Muscle of leg (tissue), 16 donors: ENCODE measurements at places on chromosomes 2 and 18.

DNA sequence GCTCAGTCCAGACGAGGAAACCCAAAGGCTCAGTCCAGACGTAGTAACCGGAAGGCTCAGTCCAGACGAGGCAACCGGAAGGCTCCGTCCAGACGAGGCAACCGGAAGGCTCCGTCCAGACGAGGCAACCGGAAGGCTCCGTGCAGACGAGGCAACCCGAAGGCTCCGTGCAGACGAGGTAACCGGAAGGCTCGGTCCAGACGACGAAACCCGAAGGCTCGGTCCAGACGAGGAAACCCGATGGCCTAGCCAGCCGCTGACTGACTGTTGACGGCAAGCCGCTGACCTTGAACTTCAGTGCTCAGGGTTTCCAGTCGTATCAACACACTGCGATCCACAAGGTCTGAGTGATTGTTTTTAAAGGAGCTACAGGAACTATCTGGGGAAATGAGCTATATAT, 150.7 kb upstream of the TPO start:
- DNase-seq = no peak

DNA sequence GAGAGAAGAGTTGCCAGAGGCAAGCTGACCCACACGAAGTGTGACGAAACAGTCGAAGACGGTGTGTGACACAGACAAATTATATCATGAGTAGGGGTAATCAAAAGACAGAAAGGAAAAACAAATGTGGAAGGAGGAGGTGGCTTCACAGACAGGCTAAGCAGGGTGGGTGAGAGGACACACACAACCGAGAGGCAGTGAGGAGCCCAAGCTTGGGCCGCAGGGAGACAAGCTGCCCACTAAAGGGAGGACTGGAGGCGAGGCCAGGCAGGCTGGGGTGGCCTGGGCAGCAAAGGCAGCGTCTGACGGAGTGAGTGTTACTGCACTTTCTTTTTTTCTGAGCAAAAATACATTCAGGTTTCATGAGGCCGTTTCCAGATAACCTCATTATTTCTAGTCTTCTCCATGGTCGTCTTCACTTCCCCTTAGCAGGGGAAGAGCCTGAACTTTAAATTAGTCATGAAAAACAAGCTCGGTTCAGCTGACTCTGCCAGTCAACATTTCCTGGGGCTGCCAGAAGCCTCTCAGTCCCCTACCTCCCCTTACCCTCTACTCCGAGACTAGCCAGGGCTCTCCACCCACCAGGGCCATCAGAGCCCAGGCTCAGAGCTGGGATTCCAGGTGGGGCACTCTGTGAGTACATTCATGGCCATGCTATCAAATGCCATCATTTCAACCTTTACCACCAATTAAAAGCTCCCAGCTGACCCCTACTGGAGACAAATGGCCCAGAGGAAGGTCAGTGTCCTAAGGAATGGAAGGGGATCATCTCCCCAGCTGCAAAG, 13.8 kb upstream of the ZFP36L2 start:
- peak; percentile 72 for DNase-seq

- DNase-seq = peak; percentile 46
These were observed 56.2 kb upstream of the SLC16A14 start for GRCh38 chr2:230124757-230125431.

GRCh38 chr2:214088536-214088935, 322.3 kb upstream of the VWC2L start:
- peak; percentile 16 for DNase-seq

- no peak for DNase-seq
These were observed 76.6 kb upstream of the ZFP36L2 start for GRCh38 chr2:43302961-43303494.

GRCh38 chr2:126370201-126370600, 285.8 kb upstream of the GYPC start:
- DNase-seq = peak; percentile 88
